CD4-positive, alpha-beta T cell treated with Interleukin-15 for 4 hours (primary cell): ENCODE measurements at places on chromosomes 12 and 14.

GRCh38 chr12:127342861-127343260, 924.1 kb upstream of the TMEM132C start:
- DNase-seq: no peak

DNA sequence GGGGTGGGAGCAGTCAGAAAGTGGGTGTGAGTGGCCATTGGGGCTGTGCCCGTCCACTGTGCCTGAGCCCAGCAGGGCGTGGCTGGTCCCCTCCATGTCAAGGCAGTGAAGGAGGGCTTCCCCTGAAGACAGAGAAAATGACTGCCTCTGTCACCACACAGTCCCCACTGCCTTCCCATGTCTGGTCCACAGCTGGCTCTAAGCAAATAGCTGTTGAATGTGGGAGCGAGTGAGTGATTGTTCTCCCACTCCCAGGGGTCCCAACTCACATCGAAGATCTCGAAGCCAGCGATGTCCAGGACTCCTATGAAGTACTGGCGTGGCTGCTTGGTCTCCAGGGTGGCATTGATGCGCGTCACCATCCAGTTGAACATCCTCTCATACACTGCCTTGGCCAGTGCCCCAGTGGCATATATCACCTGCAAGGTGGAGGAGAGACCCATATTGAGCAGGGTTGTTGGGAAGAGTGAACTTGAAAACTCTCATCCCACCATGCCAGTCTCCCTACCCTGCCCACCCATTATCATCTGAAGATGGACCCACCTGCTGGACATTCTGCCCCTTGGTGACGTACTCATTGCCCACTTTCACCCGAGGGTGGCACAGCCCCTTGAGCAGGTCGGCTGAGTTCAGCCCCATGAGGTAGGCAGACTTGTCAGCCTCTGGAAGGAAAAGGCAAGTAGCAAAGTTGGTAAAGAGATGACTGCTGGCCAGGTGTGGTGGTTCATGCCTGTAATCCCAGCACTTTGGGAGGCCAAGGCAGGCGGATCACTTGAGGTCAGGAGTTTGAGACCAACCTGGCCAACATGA, 6.6 kb downstream of the MYH7 start:
- no peak for DNase-seq

DNA sequence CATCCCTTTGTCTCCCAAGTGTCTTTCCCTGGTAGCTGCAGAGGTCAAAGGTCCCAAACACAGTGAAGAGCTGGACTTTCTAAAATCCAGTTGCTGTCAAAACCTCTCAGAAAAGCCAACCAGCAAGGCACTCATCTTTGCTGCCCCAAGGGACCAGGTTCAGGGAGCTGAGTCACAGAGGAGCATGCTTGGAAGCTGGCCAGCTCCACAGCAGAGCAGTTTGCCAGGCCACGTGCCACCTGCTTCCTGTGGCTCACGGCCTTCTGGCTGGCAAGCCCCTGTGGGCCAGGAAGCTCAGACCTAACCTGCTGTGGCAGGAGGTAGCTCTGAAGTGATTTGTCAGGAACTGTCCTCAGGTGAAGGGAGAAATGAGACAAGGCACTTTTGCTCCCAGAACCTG, 3.6 kb downstream of the ISCU start:
- DNase-seq: peak; percentile 71

DNA sequence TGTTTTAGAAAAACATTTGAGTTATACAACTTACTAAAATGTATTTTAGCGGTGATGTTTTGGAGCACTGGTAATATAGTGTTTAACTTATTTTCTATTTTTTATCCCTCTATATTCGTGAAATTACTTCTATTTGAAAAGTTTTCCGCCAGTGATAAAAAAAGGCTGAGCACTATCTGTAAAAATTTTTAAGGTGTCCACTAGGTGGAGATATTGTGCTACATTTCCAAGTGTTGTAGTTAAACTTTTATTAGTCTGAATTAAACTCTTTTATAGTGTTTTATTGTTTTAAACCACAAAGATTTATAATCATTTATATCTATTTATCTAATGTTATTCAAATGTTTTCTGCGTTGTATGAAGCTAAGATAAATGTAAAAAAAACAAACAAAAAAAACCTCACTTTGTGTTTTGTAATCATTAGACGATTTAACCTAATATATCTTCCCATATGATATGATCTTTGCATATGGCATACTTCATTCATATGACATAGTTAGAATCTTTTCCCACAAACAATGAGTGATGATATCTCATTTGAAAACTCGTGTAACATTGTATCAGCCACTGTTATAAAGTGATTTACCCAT, 11.8 kb downstream of the ALG10B start:
- peak; percentile 57 for DNase-seq

DNA sequence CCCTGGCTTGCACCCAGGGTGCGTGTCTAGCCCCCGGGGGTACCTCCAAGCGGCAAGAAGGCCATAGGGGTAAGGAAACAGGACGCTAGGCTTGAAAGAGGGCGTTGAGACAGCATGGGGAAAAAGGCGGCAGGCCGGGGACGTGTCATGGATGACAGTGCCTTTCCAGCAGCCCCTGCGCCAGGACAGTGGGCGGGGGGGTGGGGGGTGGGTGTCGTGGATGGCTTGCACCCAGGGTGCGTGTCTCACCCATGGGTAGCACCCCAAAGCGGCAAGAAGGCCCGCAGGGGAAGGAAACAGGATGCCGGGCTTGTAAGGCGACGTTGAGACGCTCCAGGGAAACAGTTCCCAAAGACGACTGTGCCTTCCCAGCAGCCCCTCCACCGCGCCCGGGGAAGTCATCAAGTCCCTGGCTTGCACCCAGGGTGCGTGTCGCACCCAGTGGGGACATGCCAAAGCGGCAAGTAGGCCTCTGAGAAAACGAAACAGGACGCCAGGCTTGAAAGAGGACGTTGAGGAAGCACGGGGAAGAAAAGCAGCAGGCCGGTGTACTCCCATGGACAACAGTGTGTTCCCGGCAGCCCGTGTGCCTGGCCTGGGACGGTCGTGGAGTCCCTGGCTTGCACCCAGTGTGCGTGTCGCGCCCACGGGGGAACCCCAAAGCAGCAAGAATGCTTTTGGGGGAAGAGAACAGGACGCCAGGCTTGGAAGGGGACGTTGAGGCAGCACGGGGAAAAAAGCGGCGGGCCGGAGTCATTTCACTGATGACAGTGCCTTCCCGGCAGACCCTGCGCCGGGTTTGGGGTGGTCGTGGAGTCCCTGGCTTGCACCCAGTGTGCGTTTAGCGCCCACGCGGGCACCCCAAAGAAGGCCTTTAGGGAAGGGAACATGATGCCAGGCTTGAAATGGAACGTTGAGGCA, 163.5 kb upstream of the ALG10B start:
- DNase-seq: no peak

GRCh38 chr12:121005346-121005815, 10.9 kb downstream of the C12orf43 start:
- DNase-seq: peak; percentile 50

DNA sequence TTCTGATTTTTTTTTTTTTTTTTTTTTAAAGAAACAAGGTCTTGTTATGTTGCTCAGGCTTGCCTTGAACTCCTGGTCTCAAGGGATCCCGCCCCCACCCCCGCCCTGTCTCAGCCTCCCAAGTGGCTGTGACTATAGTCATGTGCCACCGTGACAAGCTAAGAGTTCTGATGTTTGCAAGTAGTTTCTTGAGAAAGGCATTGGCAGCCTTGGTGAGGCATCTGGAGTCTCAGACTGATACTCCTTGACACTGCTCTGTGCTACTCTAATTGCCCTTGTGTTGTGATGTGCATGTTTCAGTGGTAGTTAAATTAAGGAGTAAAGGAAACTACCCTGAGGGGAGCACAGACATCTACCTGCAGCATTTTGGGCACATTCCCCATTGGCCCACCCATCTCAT, 46.2 kb upstream of the OR4E1 start:
- no peak for DNase-seq

- DNase-seq: no peak
Measured at GRCh38 chr12:120928864-120929652, 24.9 kb upstream of the SPPL3 start.

GRCh38 chr14:34302654-34303053, 159.4 kb downstream of the SPTSSA start:
- no peak for DNase-seq

- no peak for DNase-seq
Measured at GRCh38 chr12:2212537-2212936, 159.8 kb downstream of the CACNA1C start.

DNA sequence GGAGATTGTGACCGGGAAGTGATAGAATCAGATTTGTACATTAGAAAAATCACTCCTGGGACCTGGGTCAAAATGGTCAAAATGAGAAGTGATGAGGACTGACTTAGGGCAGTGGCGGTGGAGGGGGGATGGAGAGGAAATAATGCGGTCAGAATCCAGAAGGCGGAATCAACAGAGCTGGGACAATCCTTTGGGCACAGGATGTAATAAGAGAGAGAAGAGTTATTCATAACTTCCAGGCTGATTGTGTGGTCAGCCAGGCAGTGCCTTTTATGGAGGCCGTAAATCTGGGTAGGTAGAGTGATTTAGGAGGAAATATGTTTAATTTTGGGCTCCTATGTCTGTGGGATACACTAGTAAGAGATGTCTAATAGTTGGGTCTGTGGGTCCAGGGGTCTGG, 21.6 kb downstream of the FBXL14 start:
- no peak for DNase-seq

GRCh38 chr12:72777806-72778205, 505.6 kb downstream of the TRHDE start:
- DNase-seq: no peak

DNA sequence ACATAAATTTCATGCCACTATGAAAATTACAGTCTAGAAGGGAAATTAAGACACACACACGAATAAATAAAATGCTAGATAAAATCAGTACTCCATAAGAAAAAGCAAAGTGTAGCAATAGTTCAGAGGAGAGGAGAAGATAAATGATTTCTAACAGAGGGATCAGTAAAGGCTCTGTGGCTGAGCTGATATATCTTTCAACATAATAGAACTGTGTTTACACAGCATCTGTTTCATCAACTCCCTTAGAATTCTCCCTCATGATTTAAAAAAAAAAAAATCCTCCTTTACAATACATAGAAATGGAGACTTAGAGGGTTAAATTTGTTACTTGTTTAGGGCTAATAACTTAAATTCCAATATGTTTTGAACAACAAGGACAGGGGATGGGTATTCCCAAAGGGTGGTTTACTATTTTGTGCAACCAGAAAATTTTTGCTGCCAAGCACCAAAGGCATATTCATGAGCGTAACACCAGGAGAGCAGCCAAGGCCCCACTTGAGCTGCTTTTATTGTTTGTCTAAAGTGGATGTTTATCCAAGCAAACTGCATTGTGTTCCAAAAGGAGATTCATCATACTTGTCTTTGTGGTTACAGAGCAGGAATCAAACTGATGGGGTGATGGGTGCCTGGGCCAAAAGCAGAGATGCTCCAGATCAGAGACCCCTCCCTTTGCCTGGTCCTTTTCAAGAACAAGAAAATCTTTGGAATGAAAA, 162.7 kb downstream of the BMP4 start:
- DNase-seq: no peak

DNA sequence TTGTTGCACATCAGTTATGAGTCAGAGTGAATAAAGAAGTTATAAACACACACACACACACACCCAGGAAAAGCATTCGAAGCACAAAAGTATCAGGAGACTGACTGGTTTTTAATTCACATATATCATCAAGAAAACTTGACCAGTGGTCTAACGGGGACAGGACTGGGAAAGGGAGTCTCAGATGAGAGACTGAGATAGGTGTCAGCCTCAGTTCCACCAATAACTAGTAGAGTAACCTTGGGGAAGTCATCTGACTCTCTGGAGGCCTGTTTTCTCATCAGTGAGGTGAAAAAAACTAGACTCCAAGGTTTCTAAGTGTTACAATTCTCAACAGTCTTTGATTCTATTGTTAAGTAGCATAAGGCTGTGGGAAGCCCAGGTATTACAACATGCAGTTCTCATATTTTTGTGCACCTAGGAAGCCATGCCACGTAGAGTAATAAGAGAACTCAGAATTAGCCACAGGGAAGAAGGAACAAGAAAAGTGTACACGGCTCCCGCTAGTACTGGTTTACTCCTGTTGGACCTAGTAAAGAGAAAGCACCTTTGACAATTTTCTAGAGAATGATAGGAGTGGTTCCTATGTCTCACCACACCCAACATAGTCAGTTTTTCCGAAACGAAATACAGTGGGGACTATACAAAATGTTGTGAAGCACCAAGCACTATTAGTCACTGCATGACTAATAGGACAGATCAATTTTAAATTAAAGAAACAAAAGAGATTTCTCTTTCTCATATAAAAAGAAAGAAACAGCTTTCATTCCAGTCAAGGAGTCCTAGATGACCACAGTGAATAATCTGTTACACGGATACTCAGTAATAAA, 5.0 kb downstream of the PPTC7 start:
- peak; percentile 88 for DNase-seq

DNA sequence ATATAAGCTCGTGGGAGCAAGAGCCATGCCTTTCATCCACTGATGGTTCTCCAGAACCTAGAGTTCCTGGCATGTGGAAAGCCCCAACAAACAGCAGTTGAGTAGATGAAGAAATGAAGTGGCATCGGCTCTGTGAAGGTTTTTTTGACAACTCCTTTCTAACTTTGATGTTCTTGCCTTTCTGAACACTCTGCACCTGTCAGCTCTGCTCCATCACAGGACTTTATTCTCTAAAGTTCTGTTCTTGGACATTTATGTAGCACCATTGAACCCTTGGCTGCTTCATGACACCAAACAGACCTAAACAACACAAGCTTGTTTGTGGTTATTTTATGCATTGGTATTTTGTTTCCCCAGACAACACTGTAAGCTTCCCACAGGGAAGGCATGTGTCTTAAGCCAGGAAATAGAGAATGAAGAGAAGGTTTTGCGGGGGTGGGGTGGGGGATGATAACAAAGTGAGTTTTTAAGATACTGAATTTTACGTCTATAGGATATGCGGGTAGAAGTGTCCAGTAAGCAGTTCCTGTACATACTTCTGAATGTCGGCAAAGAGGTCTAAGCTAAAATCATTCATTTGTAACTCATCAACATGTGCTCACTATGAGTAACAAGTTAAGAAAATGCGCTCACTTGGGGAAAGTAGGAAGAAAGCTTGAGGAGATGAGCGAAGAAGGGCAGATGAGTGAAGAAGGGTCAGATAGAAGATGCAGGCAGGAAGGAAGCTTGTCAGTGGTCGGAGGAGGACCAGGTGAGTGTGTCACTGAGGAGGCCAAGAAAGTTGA, 146.0 kb upstream of the PLEKHG7 start:
- no peak for DNase-seq

GRCh38 chr14:82126006-82126405, 592.4 kb upstream of the SEL1L start:
- DNase-seq: no peak

DNA sequence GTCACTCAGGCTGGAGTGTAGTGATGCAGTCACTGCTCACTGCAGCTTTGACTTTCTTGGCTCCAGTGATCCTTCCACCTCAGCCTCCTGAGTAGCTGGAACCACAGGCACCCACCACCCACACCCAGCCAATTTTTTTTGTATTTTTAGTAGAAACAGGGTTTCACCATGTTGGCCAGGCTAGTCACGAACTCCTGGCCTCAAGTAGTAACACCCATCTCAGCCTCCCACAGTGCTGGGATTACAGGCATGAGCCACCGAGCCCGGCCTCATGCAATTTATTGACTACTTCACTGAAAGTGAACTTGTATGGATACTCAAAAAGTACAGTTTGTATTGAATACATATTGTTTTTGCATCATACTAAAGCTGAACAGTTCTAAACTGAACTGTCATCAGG, 9.1 kb downstream of the PSEN1 start:
- DNase-seq: no peak

- DNase-seq: no peak
Measured at GRCh38 chr12:115973066-115973465, 304.4 kb downstream of the MED13L start.
